ENCODE measurements at places on chromosomes 6 and 20.

- peak overlapping the region; percentile 100 for H3K4me3 ChIP-seq
- no peak for DNase-seq
- peak overlapping the region; percentile 86 for H3K27ac ChIP-seq
- H3K4me1 ChIP-seq, result no peaks in the 10 kb centered on the region
These were observed 476 bp downstream of the IGF2R start for GRCh38 chr6:159969204-159969912.

DNA sequence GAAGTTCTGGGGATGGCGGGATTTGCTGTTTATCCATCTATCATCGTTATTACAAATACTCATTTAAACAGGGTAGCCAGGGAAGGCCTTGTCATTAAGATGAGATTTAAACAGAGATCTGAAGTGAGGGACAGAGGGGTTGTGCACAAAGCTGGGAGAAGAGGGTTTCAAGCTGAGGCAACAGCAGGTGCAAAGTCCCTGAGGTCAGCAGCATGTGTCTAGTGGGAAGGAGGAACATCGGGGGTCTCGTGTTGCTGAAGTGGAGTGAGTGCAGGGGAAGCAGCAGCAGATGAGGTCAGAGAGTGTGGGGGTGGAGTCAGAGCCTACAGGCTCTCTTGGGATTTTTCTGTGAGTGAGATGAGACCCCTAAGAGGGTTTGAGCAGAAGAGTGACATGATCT, 52.0 kb downstream of the CDH22 start:
- H3K36me3 ChIP-seq, result no peaks in the 10 kb centered on the region
- H3K27me3 ChIP-seq, result no peaks in the 10 kb centered on the region
- H3K4me3 ChIP-seq, result no peak overlapping the region
- H3K4me1 ChIP-seq, result no peaks in the 10 kb centered on the region
- no peak overlapping the region for H3K27ac ChIP-seq

GRCh38 chr6:140590641-140591040, 1216.2 kb upstream of the CITED2 start:
- H3K4me3 ChIP-seq, result no peak overlapping the region
- DNase-seq, result no peak
- no peak overlapping the region for H3K27ac ChIP-seq

DNA sequence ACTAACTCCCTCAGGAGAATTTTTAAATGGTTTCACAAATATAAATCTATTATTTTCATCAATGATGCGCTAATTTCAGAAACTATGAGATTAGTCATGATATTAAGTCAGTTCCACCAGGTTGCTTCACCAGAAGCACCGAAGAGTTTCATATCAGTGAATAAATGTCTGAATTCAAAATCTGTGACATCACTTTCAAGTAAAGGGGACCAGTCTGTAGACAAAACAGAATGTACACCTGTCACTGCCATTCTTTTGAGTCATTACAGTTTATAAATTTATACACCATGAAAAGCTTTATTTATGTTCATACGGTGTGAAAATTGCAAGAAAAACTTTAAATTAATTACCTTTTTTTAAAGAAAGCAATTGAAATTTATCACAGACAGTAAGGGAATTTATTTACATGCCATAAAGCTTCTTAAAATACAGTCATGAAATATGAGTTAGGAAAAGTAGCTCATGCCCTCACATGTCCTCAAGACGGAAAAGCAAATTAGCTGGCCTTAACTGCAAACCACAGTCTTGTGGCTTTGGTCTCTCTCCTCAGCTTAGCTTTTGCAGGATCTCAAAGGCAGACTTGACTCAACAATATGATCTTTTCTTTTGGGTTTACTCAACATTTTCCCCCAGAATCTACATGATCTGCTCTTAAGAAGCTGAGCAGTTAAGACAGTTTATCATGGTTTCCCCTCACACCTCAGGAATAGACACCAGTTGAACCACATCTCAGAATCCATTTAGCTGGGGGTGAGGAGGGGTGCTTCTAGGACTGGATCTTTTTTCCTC, 177.7 kb upstream of the MCHR2 start:
- H3K36me3 ChIP-seq, result no peaks in the 10 kb centered on the region
- DNase-seq, result no peak
- no peaks in the 10 kb centered on the region for H3K27me3 ChIP-seq

DNA sequence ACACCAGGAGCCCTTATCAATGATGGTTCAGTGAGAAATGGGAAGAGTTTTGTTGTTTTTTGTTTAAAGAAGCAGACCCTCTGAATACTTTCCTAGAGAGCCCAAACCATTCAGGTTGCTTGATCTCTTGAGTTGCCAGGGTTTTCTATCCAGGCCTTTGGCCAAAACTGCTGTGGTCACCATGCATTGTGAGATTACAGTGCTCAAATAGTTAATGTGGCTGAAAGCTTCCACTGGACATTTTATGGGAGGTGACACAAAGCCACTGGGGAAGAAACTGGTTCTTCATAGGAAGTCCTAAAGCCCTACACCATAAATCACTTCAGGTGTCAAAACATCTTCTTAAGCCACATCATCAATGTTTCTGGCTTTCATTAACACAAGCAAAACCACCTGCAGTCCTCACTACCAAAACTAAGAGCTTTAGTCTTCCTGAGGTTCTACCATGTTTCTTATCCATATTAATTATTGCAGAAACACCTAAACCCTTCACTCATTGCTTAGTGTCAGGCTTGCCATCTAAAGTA, 101.6 kb downstream of the IBTK start:
- no peaks in the 10 kb centered on the region for H3K4me1 ChIP-seq
- no peaks in the 10 kb centered on the region for H3K27me3 ChIP-seq
- H3K4me3 ChIP-seq, result no peak overlapping the region
- H3K27ac ChIP-seq, result no peak overlapping the region

GRCh38 chr6:82783587-82784236, 281.9 kb downstream of the UBE3D start:
- no peak for DNase-seq
- no peak overlapping the region for H3K27ac ChIP-seq
- no peaks in the 10 kb centered on the region for H3K27me3 ChIP-seq
- H3K4me3 ChIP-seq, result no peak overlapping the region
- no peaks in the 10 kb centered on the region for H3K36me3 ChIP-seq

GRCh38 chr6:39188098-39188450, 41.2 kb downstream of the KCNK5 start:
- no peak for DNase-seq
- no peaks in the 10 kb centered on the region for H3K27me3 ChIP-seq
- no peaks in the 10 kb centered on the region for H3K4me1 ChIP-seq
- no peak overlapping the region for H3K27ac ChIP-seq
- H3K4me3 ChIP-seq, result no peak overlapping the region

DNA sequence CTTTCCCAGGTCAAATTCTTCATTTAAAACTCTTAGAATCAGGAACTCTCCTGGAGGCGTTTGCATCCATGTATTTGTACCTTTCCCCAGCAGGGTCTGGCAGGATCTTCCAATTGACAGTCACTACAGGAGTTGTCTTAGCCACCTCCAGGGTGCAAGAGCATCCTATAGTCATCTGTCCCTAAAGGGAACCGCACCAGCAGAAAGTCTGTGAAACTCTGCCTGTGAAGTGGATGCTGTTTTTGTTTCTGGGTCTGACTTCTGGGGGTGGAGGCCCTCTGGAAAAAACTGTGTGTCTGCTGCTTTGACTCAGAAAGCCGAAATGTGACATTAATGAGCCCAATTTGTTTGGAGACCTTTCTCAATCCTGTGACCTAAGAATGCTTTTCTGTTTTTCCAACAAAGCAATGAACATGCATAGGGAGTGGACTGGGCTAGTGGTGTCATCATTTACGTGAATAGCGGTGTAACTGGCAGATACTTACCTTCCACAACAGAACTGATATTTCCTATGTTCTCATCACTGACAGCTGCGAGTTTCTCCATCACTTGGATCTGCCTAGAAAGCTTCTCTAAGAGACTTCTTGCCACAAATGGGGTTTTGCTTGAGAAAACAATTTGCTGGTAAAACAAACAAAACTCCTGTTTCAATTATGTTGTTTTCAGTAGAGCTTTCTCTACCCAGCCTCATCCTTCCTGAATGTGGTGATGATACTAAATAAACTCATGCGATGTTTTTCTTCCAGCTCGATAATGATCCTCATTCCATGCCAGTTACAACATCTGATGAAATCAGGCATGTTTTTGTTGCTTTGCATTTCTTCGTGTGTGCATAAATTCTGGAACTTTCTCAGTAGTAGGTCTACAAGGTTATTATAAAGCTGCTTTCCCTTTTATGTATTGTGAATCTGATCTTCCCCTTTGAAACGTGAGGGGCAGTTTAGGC, 33.3 kb upstream of the ARMH2 start:
- no peaks in the 10 kb centered on the region for H3K27me3 ChIP-seq
- H3K36me3 ChIP-seq, result no peaks in the 10 kb centered on the region
- no peak overlapping the region for H3K27ac ChIP-seq

GRCh38 chr6:26251354-26252076, 113.5 kb upstream of the BTN3A2 start:
- H3K4me3 ChIP-seq, result peak overlapping the region; percentile 74
- H3K27me3 ChIP-seq, result peaks cover 5% of the 10 kb centered on the region
- H3K27ac ChIP-seq, result peak overlapping the region; percentile 55
- H3K36me3 ChIP-seq, result no peaks in the 10 kb centered on the region
- DNase-seq, result peak; percentile 19

DNA sequence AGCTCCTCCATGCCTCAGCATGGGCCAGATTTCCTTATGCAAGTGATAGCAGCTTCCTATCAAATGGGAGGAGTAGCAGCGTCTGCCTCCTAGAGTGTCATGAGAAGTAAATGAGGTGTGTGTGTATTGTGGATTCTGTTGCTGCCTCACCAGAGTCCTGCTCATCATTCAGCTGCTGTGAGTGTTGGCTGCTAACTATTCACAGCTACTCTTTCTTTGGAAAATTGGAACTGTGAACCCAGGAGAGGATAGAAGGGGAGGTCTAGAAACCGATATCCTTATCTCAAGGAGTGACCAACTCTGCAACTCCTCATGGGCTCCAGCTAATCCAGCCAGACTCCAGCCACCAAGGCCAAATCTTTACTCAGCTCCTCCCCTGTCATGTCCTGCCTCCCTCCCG, 63.3 kb downstream of the TOX2 start:
- H3K36me3 ChIP-seq, result no peaks in the 10 kb centered on the region
- no peaks in the 10 kb centered on the region for H3K4me1 ChIP-seq
- no peaks in the 10 kb centered on the region for H3K27me3 ChIP-seq
- no peak overlapping the region for H3K4me3 ChIP-seq
- no peak overlapping the region for H3K27ac ChIP-seq

DNA sequence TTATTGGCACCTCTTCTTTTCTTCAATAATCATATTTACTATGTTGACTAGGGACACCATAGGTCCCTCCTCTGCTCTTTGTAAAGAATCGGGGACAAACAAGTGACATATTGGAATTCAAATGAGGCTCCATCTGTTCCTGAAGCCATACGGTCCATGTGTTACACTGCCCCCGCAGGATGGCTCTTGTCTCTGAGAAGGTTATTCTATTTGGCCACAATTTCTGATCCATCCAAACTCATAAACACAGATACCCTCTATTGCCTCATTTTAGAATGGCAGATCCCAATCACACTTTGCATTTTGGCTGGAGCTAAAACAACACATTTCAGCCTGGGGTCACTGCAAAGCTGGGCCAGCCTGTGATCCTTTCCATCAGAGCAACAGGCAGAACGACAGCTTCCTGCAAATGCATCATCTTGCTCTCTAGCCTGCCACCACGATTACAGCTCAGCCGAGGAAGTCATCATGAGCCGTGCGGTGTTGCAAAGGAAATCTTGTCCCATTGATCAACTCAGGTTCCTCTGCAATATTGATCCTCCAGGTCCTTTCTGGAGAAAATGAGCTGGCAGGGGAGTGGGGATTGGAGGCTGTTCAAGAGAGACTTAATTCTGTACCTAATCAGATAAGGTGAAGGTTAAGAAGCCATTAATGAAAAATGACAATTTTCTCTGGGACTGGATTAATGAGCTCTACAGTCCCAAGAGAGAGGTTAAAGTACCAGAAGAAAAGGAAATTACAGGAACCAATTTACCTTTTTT, 73.1 kb downstream of the AGPAT4 start:
- no peak for DNase-seq
- no peak overlapping the region for H3K27ac ChIP-seq
- no peaks in the 10 kb centered on the region for H3K27me3 ChIP-seq
- no peaks in the 10 kb centered on the region for H3K36me3 ChIP-seq
- H3K4me1 ChIP-seq, result no peaks in the 10 kb centered on the region

- no peaks in the 10 kb centered on the region for H3K27me3 ChIP-seq
- peak within 1 kb of the TSS; percentile 68 for H3K4me3 ChIP-seq
- peaks cover 36% of the 10 kb centered on the region for H3K36me3 ChIP-seq
- no peak for DNase-seq
- no peak within 1 kb of the TSS for H3K27ac ChIP-seq
- peaks cover 5% of the 10 kb centered on the region for H3K4me1 ChIP-seq
These were observed at the start of gene PABPC1L for GRCh38 chr20:44909872-44910689. Gene PABPC1L (plus strand): TSS chr20:44910060. CDS start chr20:44910144, 84 bp downstream.

DNA sequence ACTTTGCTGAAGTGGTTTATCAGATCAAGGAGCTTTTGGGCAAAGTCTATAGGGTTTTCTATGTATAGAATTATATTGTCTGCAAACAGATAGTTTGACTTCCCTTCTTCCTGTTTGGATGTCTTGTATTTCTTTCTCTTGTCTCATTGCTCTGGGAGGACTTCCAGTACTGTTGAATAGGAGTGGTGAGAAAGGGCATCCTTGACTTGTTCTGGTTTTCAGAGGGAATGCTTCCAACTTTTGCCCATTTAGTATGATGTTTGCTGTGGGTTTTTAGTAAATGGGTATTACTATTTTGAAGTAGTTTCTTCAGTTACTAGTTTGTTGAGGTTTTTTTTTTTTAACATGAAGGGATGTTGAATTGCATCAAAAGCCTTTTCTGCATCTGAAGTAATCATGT, 36.1 kb downstream of the KCNS1 start:
- H3K36me3 ChIP-seq, result peaks cover 6% of the 10 kb centered on the region
- DNase-seq, result no peak
- H3K27me3 ChIP-seq, result no peaks in the 10 kb centered on the region
- H3K4me1 ChIP-seq, result no peaks in the 10 kb centered on the region
- no peak overlapping the region for H3K4me3 ChIP-seq
- H3K27ac ChIP-seq, result no peak overlapping the region

DNA sequence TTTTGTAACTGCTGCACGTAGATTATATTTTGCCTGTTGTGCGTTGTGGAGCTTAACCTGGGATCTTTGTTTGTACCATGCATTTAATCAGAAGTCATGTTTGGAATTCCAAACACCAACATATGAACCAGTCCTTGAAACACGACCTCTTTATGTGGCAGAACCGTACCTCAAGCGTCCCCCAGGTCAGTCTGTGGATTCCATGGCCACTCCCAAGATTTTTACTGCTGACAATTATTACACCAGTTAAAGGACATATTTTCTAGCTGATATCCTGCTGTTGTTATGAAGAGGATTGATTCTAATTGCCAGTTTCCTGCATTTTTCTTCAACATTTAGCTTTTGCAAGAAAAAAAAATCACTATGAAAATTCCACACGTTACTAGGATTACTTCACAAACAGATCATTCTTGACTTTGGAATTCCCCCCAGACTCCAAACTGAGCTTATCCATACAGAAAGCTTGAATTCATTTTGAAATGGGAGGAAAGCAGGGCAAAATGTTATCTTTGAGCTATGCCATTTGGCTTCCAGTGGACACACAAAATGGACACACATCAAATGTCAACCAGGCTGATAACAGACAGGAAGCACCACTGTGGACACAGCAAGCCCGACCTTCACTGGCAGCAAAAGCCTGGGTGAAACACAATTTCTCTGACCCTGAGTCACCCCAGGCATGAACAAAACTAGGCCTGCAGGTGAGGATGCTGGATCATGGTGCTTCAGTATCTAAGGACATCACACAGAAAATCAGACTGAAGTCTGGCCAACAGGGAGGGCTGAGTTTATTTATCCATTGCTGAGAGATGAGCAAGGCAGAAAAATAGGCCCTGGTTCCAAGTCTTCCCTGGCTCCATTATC, 542.9 kb upstream of the JAG1 start:
- no peaks in the 10 kb centered on the region for H3K36me3 ChIP-seq
- DNase-seq, result no peak
- no peaks in the 10 kb centered on the region for H3K4me1 ChIP-seq
- H3K27ac ChIP-seq, result peak overlapping the region; percentile 49

Data from ascending aorta (tissue), 2 donors.